ENCODE measurements at places on chromosomes 2 and 18.
A peak's percentile ranks its signal among the peaks of the same experiment; 100 is the strongest.

DNA sequence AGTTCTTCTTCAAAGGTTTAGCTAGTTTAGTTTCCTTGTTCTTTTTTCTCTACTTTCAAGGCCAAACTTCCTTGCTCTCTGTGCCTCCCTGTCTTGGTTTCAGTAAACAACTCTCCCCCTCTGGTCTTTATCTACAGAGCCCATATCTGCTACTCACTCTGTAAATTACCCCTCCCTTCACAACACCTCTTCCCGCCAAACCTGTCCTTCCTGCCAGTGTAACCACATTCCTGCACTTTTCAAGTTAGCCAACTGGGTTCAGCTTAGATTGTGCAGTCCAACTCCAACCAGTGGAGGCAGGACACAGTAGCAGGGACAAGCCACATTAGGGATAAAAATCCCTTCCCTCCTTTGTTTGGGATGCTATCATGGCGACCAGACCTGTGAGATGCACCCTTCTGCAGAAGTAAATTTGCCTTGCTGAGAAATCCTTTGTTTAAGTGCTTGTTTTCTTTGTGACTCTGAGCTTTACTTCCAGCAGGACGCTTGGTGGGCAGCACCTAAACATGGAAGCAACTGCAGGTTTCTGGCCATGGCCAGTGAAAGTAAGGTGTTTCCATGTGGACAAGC lies 706.0 kb downstream of the KCNJ3 start:
- DNase-seq = no peak

DNA sequence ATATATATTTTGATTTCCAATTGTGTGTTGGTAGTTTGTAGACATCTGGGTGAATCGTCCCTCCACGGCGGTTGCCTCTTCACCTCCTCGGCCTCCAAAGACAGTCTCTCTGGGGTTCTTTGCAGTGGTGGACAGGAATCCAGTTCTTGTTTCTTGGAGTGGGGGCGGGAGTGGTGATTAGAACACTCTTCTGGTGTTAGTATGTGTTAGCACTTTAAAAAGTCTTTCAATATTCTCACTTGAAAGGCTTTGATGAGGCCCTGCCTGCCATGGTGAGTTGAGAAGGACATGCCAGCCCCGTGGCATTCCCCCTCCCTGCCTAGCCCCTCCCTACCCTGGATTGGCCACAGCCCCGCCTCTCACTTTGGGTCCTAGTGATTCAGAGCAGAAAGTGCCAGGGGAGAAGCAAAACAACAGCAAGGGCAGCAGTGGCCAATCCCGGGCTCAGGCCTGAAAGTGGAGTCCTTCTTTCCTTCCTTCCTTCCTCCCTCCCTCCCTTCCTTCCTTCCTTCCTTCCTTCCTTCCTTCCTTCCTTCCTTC lies 316.8 kb upstream of the HS6ST1 start:
- DNase-seq = peak; percentile 41

- DNase-seq = no peak
These were observed 162.9 kb upstream of the SIX2 start for GRCh38 chr2:45172142-45172541.

- no peak for DNase-seq
These were observed 9.9 kb downstream of the GIGYF2 start for GRCh38 chr2:232707076-232707475.

DNA sequence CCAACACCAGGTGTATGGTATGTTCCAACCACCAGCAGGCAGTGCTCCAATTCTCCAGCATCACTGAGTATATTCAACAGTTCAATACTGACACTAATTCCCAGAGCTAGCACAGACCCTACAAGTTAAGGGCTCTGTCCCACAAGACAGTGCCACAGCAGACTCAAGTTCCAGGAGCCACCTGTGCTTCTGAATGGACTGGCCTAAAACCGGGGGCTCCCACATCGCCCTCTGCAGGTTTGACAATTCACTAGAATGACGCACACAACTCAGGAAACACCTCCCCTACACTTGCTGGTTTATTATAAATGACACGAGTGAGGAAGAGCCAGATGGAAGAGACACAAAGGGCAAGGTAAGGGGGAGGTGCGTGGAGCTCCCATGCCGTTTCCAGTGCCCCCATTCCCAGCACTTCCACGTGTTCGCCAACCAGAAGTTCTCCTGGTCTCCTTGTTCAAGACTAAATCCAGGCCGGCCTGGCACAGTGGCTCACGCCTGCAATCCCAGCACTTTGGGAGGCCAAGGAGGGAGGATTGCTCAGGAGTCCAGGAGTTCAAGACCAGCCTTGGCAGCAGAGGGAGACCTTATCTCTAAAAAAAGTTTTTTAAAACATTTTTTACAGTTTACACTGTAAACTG lies 12.2 kb upstream of the ATP6V1B1 start:
- peak; percentile 69 for DNase-seq

Data from H1 (cell line).